Muscle of leg (tissue), 16 donors: ENCODE measurements at places on chromosomes 3 and 15. TPM values are rescaled to one million over a fixed set of nuclear protein-coding genes. Genes with fewer than 3 reads are reported as not detected.
A peak's percentile ranks its signal among the peaks of the same experiment; 100 is the strongest.

GRCh38 chr3:166388321-166388720 is 551.1 kb upstream of the BCHE start:
- no peak for DNase-seq

- no peak for DNase-seq
Observed at GRCh38 chr3:165148876-165149441, 47.2 kb downstream of the SLITRK3 start.

Gene PDCD7
- 11.6 TPM for total RNA-seq

DNA sequence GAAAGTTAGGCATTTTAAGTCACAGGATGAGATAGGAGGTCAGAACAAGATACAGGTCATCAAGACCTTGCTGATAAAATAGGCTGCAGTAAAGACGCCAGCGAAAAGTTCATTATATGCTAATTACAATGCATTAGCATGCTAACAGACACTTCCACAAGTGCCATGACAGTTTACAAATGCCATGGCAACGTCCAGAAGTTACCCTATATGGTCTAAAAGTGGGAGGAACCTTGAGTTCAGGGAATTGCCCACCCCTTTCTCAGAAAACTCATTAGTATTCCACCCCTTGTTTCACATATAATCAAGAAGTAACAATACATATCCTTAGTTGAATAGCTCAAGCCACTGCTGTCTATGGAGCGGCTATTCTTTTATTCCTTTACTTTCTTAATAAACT is 92.7 kb upstream of the PLXND1 start:
- DNase-seq: no peak

- DNase-seq: peak; percentile 73
Observed at GRCh38 chr3:39147711-39148434, 5.5 kb downstream of the CSRNP1 start.

Gene ANKDD1A
- total RNA-seq: 3.5 TPM
